ENCODE measurements at places on chromosomes 7 and 10.
A peak's percentile ranks its signal among the peaks of the same experiment; 100 is the strongest.

- DNase-seq, result no peak
Measured at GRCh38 chr7:107170051-107170915, 1.5 kb downstream of the HBP1 start.

DNA sequence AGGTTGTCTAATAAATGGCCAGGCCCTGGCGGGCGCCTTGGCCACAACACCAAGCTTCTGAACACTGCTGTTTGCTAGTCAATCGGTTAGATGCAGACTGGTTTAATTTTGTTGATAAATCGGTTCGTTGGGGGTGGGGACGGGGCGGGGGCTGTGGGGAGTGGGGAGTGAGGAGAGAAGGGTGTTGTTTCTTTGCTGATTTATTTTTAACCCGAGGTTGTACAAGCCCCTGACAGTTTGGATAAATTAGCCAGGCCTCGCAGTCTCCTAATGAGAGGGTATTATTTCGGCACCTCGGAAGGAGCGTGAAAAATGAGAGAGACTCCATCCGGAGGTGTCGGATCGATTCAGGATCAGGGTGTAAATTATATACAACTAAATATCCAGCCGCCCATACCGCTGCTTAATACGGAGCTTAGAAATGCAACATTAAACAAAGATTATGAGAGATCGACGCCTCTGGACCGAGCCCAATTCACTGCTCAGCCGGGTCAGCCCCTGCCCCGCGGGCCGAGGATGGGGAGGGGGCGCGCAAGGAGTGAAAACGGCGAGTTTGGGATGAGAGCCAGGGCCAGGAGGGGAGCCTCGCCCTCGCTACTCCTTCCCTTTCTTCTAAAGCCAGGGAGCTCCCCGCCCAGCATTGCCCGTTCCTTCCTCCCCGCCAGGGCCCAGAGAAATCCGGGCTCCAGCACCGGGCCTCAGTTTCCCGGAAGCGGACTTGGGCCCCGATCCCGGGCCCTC lies 8.0 kb downstream of the UNCX start:
- no peak for DNase-seq

GRCh38 chr10:32379318-32379949 lies 32.5 kb upstream of the EPC1 start:
- peak; percentile 53 for DNase-seq

DNA sequence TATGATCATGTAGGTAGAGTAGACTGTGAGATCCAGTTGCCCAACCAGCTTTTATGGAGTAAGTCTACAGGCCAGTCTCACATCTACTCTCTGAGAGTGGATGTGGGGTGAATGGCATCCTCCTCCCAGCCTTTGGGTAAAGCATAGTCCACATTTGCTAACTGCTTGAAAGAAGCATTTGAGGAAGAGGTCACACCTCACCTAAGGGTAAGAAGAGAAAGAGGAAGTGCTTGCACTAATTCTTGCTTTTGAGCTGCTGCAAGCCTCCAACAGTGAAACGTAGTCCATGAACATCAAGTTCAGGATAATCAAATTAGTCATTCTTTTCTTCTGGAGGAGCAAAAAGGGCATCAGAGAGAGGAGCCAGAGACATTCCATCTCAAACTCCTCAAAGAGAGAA lies 93.9 kb upstream of the AGR3 start:
- no peak for DNase-seq

GRCh38 chr7:104656467-104656866 lies 328.1 kb downstream of the LHFPL3 start:
- no peak for DNase-seq

DNA sequence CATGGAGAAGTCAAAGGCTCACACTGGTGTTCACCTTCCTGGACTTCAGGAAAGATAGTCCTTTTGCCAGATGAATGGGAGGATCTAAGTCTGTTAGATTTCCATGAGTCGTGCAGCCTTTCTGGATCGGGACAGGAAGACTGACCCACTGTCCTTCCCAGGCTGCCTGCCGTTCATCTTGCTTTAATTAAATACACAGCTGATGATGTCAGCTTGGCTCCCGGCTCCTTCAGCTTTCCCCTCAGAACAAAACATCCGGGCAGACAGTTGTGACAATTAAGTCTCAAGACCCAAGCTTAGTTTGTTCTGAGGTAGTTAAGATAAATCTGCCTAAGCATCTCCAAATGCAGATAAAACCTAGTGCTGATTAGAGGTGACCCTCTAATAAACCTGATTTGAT lies 58.6 kb downstream of the AUTS2 start:
- peak; percentile 67 for DNase-seq

DNA sequence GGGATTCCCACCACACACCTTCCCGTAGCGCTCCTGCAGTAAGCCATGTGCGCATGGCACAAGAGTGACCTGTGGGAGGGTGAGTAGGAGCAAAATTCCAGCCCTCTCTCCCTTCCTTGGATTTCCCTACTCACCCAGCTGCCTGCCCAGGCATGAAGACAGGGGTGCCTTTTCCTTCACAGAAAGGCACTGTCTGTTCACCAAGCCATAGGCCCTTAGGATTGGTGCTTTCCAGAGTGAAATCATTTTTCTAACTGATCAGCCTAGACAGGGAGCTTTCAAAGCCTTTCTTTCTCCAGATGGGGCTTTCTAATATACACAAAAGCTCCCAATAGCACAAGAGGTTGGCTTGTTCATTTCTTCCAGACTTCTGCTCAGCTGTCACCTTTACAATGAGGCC lies 79.7 kb downstream of the CTTNBP2 start:
- DNase-seq, result no peak

- no peak for DNase-seq
Measured at GRCh38 chr7:45021604-45022296, 21.7 kb downstream of the CCM2 start.

Measured in left hindlimb (tissue), 1 donor.